ENCODE measurements at places on chromosomes 7 and 10.

DNA sequence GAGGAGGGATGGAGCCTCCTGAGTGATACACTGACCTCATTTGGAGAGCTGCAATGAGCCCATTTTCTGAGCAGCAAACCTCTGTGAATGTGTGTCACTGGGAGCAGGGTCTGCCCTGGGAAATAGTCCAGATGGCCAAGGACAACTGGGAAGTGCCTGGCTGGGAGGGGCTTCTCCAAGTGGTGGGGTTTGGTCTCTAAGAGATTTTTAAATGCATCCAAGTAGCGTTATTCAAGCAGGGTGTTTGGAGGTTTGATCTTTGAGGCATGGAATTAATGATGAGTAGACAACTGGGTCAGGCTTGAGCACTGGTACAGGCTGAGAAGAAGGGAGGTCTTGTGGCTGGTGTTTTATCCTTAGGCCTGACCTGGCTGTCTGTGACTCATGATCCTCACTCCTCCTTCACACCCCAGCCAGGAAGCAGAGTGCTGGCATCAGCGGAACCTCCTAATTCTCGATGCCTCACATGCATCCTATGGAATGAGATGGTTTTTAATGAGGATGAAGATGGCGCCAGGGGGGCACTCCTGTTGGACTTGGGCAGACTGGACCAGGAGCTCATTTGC is 3.3 kb downstream of the GOLGA7B start:
- DNase-seq = no peak

GRCh38 chr10:29646238-29646902 is 11.6 kb upstream of the SVIL start:
- peak; percentile 31 for DNase-seq

- DNase-seq = no peak
Measured at GRCh38 chr10:4596951-4597350, 229.1 kb upstream of the AKR1E2 start.

DNA sequence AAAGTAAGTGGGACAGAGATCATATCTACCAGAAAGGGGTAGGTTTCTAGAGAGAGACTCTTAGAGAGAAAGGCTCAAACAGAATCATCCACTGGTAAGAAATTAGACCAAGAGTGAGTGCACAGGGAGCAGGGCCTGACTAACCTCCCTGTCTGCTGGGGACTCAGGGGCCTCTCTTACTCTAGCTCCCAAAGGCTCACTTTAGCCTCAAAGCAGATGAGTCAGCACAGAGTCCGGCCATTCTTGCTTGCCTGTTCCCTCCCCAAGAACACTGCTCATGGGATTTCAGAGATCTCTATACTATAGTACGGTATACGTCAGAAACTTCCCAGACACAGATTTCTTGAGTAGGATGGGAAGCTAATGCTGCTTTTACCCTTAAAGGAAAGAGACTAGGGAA is 32.7 kb downstream of the RBM28 start:
- DNase-seq = no peak

- DNase-seq = no peak
Measured at GRCh38 chr10:30111340-30112022, 52.1 kb upstream of the JCAD start.

- DNase-seq = peak; percentile 40
Measured at GRCh38 chr10:46216836-46217751, 69.7 kb upstream of the ANTXRL start.

DNA sequence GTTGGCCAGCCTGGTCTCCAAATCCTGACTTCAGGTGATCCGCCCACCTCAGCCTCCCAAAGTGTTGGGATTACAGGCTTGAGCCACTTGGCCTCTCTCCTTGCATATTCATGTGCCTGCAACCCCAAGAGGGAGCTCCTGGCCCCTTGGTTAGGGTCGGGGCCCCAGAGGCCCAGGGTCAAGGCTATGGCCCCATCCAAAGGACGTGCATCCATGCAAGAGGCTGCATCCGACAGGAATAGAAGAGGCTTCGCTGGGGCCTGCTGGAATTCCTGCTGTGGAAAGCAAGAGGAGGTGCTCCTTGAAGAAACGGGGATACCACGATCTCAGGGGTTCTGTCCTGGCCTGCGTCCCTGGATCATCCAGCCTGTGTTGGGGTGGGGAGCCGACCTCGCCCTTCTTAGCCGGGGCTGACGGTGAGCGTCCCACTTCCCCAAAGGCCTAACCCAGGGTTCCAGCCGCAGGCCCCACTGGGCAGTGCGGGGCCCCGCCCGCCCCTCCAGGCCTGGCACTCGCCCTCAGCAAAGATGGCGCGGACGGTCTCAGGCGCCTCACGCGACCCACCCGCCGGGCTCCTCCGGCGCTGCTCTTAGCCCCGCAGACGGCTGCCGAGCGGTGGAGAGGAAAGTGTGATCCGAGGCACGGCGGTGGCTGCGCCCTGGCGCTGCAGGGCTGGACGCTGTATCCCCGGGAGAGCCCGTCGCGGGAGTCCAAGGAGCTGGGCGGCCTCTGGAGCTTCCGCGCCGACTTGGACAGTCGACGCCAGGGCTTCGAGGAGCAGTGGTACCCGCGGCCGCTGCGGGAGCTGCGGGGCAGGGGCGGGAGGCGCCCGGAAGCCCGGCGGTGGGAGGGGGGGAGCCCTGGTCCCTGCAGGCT is 54.7 kb downstream of the ZNF727 start:
- no peak for DNase-seq

Measured in MV-4-11 (cell line).